ENCODE measurements at places on chromosomes 7 and 10.

GRCh38 chr10:90227217-90227656, 525.8 kb downstream of the KIF20B start:
- DNase-seq, result no peak

DNA sequence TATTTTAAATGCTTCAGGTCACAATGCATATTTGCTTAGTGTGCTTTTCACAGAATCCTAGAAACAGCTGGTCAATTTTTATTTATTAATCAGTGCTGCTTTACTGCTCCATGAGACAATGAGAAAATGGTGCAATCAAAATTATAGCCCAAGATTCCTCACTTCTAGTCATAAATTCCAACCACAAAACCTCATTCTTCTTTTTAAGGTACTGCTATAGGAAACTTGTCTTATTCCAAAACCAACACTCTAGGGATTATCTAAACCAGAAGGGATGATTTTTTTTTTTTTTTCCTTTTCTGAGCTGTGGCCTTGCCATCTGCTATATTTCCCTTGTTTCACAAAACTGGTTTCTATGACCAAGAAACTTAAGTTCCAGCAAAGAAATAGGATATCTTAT, 64.0 kb upstream of the SEMA3A start:
- no peak for DNase-seq

GRCh38 chr7:219581-220150, 27.3 kb downstream of the FAM20C start:
- DNase-seq, result no peak

DNA sequence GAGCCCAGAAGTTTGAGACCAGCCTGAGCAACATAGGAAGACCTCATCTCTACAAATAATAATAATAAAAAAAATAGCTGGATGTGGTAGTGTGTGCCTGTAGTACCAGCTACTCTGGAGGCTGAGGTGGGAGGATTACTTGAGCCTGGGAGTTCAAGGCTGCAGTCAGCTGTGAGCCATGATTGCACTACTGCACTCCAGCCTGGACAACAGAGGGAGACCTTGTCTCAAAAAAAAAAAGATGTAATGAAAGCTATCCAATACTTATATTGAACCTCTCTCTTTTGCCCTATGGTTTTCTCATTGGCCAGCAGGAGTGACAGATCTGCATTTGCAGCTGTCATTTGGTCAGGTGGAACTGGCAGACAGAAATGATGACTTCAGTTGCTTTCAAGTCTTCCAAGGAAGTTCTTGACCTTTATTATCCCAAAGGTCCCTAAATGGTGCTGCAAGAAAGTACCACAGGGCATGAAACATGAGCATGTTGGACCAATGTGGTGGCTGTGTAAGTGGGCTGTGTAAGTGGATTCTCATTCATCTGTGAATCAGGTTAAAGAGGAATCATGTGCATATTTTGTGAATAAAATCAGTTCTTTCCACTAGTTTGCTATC, 99.4 kb downstream of the CALD1 start:
- DNase-seq, result no peak

DNA sequence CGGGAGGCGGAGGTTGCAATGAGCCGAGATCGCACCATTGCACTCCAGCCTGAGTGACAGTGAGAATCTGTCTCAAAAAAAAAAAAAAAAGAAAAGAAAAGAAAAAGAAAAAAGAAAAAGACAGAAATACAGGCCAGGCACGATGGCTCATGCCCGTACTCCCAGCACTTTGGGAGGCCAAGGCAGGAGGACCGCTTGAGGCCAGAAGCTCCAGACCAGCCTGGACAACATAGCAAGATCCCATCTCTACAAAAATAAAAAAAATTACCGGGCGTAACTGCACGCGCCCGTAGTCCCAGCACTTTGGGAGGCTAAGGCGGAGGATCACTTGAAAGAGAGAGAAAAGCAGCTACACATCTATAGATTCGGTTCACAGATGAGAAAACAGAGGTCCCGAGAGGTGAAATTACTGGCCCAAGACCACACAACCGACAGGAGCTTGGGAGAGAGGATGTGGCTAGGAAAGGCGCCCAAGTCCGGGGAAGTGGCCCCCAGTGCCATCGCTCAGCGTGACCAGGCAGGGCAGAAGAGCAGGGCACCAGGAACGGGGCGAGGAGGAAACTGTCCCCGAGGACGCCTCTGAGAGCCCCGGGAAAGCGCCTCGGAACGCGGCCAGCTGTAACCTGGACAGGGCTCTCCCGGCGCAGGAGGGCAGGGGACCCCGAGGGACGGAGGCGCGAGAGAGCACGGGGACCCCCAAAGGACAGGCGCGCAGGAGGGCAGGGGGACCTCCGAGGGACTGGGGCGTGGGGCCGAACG, 612 bp downstream of the SNX8 start:
- no peak for DNase-seq

DNA sequence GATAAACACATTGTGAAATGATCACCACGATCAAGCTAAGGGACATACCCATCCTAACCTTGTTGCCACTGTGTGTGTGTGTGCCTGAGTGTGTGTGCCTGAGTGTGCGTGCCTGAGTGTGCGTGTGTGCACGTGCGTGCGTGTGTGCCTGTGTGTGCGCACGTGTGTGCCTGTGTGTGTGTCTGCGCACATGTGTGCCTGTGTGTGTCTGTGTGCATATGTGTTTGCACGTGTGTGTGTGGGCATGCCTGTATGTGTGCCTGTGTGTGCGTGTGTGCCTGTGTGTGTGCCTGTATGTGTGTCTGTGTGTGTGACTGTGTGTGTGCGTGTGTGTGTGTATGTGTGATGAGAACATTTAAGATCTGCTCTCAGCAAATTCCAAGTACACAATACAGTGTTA, 244.1 kb upstream of the DPP6 start:
- DNase-seq, result no peak

DNA sequence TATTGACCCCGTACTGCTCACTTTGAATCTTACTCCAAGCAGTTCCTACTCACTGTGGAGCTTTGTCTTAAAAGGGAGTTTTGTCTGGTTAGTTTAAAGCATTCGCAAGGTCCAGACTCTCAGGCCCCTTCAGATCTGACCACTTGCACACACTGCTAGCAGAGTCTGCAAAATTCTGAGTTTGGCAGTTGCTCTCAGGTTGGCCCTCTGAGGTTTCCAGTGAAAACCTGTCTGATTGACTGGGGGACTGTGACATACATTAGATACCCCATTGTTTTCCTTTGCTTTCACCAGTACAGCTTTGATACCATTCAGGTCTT, 149.2 kb downstream of the XPNPEP1 start:
- DNase-seq, result no peak

DNA sequence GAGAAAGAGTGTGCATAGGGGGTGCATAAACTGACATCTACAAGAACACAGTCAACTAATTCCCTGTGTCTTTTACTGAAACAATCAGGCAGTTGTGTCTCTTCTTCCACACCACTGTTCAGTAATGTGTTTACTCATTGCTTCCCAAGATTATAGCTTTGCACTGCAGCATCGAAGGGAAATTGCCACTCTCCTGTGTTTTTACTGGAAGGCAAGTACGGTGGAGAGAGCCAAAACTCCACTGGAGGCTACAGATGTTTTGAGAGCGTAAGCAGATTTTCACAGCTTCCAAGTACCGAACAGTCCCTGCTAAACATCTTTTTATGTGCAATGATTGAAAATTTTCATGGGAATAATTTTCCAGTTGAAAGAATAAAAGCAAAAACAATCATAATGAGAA, 510.5 kb upstream of the AKR1E2 start:
- no peak for DNase-seq

GRCh38 chr10:79066411-79067240, 2.1 kb upstream of the ZMIZ1 start:
- no peak for DNase-seq

DNA sequence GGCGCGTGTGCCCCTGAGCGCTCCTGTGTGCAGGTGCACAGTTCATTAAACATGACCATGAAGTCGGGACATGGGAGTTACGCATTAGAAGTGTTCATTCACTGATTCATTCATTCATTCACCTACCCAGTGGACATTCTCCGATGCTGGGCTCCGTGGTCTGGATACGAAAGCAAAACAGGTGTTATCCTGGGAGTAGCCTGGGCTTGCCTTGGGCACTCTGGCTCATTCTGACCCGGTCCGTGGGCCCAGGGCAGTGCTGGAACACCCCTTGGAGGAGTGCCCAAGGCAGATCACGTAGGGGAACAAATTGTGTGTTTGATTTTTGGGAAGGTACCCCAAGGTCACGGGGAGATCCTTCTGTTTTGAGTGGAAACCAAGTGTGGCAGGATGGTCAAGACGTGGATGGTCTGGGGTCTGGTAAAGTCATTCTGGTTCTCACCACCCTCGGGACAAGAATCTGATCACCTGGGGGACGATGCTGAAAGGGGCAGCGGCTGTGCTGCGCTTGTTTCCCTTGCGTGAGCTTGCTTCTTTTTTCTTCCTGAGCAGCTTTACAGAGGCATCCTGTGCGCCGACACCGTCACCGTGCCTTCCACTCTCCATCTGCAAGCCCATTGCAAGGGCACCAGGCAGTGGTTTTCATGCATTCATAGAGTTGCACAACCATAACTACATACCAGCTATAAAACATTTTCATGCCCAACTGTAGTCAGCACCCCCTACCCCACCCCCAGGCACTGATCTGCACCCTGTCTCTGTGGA, 10.1 kb downstream of the ELFN1 start:
- DNase-seq, result no peak

GRCh38 chr7:117993377-117994003, 120.2 kb upstream of the CTTNBP2 start:
- no peak for DNase-seq

- DNase-seq, result no peak
Observed at GRCh38 chr10:34585422-34586112, 229.5 kb downstream of the PARD3 start.

- no peak for DNase-seq
Observed at GRCh38 chr7:91731976-91732375, 148.5 kb downstream of the MTERF1 start.

- no peak for DNase-seq
Observed at GRCh38 chr7:130279906-130280305, 13.1 kb upstream of the CPA4 start.

GRCh38 chr7:69436946-69437345, 161.3 kb upstream of the AUTS2 start:
- no peak for DNase-seq

DNA sequence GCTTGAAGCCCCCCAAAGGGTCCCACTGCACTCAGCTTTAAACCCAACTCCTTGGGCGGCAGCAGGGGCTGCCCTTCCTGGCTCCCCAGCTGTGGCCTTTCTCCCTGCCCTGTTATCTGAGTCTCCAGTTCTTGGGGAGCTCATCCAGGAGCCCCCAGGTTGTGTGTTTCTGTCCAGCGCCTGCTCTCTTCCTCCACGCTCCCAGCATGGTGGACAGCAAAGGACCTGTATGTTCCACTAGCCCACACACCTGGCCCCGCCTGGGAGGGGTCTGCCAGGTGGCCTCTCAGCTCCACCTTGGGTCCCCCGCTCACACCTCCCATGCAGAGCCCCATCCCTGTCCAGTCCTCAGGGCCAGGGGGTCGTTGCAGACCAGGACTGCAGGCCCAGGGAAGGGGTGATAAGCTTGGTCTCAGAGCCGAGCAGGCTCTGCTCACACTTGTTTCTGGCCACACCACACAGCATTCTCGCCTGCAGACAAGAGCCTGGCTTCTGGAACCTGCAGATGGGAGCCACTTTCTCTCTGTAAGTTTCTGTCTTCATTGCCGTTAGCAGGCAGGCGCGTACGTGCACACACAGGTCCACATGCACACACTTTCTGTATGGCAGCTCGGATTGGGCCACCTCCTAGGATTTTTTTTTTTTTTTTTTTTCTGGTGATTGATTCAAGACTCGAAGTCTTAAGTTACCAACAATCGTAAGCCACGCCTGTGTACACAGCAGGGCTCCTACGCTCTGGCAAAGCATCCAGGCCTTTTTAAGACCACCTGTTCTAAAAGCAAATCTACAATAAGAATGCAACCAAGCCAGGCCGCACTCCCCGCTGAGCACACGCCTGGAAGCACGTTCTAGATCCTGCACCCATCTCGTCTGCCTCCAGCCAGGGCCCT, 104.6 kb downstream of the CYTH3 start:
- no peak for DNase-seq

- no peak for DNase-seq
Observed at GRCh38 chr7:156049366-156049765, 237.1 kb upstream of the SHH start.

- no peak for DNase-seq
Observed at GRCh38 chr7:92997719-92998118, 120.1 kb downstream of the SAMD9 start.

GRCh38 chr10:101708870-101709269, 13.9 kb upstream of the FBXW4 start:
- DNase-seq, result no peak

GRCh38 chr10:3172081-3172445, 519 bp downstream of the PITRM1 start:
- no peak for DNase-seq

GRCh38 chr7:113100121-113100603, 13.5 kb upstream of the GPR85 start:
- no peak for DNase-seq

DNA sequence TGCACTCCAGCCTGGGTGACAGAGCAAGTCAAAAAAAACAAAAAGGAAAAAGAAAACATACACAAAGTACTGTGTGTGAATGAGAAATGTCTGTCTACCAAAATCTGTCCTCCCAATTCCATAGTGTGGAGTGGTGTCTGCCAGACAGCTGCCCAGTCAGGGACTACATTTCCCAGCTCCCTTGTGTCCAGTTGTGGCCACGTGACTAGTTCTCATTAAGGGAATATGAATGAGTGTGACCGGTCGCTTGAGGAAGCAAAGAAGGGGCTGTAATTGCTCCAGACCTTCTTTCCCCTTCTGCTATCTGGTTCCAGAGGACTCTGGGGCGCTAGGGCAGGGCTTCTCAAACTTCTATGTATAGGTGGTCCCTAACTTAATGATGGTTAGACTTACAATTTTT, 204.1 kb downstream of the PHTF2 start:
- DNase-seq, result no peak

DNA sequence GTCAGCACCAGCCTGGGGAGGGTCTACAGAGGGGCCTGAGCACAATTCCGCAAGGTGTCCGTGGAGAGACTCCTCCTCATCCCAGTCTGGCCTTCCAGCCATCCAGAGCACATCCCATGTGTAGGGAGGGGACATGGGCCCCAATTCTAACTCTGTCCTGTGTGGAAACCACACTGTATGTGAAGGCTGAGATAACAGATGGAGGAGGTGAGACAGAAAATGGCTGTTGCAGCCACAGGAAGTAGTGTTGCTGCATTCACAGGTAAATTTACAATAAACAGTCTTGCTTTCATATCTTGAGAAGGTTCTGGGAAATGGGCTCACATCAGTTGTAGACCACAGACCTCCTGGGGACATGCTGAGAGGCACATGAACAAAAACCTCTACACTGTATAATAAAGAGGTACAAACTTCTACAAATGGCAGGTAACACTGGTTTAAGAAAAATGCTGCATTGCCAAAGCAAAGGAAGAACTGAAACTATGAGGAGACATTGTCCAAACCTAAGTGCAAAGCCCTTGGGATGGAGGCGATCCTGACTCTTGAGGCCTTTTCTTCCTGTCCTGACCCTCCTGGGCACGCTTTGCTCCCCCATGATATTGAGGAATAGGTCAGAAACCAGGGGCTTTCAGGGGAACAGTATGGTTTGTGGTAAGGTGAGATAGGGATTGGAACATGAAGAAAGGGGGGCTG, 21.6 kb upstream of the GIMAP2 start:
- no peak for DNase-seq

- DNase-seq, result no peak
Observed at GRCh38 chr10:59750155-59750945, 2.9 kb downstream of the MRLN start.

- DNase-seq, result no peak
Observed at GRCh38 chr7:129626896-129627295, 15.4 kb downstream of the NRF1 start.
